ENCODE measurements at places on chromosomes 11 and 22. TPM values are rescaled to one million over a fixed set of nuclear protein-coding genes. Genes with fewer than 3 reads are reported as not detected.

GRCh38 chr11:113447621-113448315, 27.4 kb downstream of the DRD2 start:
- no peak for DNase-seq

GRCh38 chr22:50303848-50304527, 3.5 kb downstream of the PLXNB2 start:
- peak; percentile 62 for DNase-seq

GRCh38 chr22:28477556-28477955, 202.1 kb downstream of the TTC28 start:
- no peak for DNase-seq

DNA sequence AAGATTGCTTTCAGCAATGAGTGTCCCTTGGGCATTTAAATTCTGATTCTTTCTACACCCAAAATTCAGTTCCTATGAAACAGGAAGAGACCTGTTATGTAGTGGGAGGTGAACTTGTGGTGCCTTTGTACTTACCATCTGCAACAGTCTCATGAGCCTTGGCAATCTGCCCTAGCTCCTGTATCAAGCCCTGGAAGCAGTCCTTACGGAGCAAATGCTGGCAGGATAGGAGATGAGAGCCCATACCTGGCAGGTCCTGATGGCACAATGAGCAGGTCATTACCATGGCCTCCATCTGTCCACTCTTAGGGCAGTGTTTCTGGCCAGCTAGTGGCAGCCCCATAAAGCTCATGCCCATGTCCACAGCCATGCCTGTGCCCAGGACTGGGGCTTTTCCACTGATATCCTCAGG, 10.8 kb downstream of the TRIM66 start:
- DNase-seq, result no peak

The PATE4 gene
- not detected for total RNA-seq

- DNase-seq, result no peak
These were observed 686.9 kb downstream of the NTM start for GRCh38 chr11:132057266-132057665.

DNA sequence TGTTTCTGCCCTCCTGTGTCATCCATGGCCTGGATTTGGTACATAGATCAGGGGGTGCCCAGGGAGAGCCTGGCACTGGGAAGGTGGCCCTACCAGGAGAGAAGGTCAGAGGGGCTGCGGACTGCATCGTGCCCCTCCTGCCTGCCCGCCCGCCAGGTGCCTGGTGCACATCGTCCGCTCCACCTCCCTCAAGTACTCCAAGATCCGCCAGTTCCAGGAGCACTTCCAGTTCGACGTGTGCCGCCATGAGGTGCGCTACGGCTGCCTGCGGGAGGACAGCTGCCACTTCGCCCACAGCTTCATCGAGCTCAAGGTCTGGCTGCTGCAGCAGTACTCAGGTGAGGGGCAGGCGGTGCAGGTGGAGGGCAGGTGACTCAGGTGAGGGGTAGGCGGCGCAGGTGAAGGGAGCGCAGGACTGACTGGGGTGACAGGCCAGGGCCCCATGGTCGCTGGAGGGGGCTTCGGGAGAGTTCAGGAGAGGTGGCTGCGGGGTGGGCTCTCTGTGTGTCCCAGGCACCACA, 32.7 kb upstream of the TEF start:
- DNase-seq, result no peak

DNA sequence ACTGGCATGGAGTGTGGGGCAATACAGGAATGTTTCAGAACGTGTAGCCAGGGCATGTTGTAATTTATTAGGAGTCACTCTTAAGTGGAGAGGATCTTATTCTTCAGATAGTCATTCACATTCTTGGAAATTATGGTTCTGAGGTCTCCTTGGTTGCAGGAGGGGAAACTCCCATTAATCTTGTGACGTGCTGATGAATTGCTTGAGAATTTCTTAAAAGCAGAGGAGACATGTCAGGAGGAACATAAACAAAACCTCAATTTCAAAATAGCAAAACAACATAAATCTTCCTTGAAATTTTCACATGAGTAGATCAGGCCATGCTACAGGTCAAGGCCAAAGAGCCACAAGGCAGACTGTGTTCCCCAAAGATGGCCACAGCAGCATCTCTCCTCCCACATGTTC, 50.4 kb downstream of the ADM start:
- DNase-seq, result no peak

GRCh38 chr11:8252946-8253345, 10.7 kb downstream of the LMO1 start:
- peak; percentile 15 for DNase-seq

The TPP1 gene
- total RNA-seq, result 79.2 TPM

DNA sequence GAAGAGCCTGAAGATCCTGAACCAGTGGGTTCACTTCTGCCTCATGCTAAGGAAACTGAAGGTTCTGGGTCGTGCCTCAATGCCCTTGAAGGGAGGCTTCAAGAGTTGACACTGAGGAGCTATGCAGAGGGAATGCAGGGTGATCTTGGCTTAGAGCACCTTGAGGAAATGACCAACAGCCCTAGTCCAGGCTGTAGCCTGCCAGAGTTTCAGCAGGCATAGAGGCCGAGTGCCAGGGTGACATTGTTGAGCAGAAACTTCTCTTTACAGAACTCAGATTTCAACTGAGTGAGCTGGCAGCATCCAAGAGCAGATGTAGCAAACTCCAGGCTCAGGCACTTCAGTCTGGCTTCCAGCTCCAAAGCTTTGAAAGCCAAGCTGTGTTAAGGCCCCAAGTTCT, 23.1 kb upstream of the CAPRIN1 start:
- no peak for DNase-seq

DNA sequence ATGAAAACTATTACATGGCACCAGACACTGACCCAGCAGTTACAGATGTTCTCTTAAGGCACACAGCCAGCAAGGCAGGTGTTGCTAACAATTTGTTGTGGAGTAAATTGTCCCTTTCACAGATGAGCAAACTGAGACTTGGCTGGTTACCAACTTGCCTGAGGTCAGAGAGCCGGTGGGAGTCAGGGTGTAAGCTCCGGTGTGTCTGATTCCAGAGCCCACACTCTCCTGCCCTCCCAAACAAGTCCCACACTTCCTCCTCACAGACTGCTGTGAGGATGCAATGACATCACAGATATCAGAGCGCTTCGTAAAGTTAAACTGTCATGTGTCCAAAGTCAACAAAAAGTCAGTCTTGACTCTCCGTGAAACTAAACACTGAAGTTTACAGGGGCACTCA, 12.5 kb downstream of the GDPD5 start:
- DNase-seq, result no peak

DNA sequence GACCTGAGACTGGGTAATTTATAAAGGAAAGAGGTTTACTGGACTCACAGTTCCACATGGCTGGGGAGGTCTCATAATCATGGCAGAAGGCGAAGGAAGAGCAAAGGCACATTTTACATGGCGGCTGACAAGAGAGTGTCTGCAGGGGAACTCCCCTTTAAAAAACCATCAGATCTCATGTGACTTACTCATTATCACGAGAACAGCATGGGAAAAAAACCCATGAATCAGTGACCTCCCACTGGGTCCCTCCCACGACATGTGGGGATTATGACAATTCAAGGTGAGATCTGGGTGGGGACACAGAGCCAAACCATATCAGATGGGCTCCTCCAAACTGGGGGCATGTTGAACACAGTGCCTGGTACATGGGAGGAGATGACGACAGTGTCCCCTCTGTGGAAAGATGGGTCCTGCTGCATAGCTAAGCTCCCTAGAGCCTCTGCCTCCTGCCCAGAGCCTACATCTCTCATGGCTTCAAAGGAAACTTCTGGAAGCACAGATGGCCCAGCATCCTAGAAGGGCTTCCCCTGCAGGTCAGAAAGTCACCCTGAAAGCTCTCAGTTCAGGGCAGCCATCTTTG, 46.1 kb downstream of the MYEOV start:
- DNase-seq, result no peak

The OR6A2 gene
- 0.70 TPM for total RNA-seq

DNA sequence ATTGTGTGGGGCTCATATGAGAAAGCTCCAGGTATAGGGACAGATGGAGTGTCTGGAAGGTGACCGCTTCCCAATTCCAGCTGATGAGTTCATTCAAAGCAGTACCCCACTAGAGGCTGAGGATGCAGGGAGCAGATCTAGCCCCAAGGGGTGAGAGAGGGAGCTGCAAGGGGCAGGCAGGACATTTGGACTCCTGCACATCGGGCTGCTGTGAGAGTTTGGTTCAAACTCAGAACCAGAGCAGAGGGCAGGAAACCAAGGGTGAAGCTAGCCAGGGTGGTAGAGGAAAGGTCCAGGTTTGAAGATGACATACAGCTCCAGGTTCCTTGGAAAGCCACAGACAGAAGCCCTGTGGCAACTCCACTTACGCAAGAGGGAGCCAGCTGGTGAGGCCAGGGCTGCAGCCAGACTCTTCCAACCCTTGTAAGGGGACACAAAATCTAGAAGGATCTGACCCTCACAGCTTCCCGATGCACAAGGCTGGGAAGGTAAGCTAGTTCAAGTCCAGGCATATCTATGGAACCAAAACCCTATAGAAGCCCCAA, 1.9 kb downstream of the CSNK2A3 start:
- no peak for DNase-seq

The MS4A2 gene
- total RNA-seq, result 3.3 TPM

The LRRN4CL gene
- 11.6 TPM for total RNA-seq

The OR52I2 gene
- not detected for total RNA-seq

- no peak for DNase-seq
These were observed 832 bp upstream of the NAP1L4 start for GRCh38 chr11:2992997-2993325.

The NELL1 gene
- total RNA-seq, result not detected

- no peak for DNase-seq
These were observed 2.0 kb downstream of the CSRP3 start for GRCh38 chr11:19199771-19200170.

- no peak for DNase-seq
These were observed 728 bp upstream of the POGLUT3 start for GRCh38 chr11:108498816-108499408.

GRCh38 chr11:75782540-75783263, 14.1 kb downstream of the DGAT2 start:
- no peak for DNase-seq

GRCh38 chr22:44164031-44164430, 16.7 kb upstream of the PARVG start:
- DNase-seq, result no peak

DNA sequence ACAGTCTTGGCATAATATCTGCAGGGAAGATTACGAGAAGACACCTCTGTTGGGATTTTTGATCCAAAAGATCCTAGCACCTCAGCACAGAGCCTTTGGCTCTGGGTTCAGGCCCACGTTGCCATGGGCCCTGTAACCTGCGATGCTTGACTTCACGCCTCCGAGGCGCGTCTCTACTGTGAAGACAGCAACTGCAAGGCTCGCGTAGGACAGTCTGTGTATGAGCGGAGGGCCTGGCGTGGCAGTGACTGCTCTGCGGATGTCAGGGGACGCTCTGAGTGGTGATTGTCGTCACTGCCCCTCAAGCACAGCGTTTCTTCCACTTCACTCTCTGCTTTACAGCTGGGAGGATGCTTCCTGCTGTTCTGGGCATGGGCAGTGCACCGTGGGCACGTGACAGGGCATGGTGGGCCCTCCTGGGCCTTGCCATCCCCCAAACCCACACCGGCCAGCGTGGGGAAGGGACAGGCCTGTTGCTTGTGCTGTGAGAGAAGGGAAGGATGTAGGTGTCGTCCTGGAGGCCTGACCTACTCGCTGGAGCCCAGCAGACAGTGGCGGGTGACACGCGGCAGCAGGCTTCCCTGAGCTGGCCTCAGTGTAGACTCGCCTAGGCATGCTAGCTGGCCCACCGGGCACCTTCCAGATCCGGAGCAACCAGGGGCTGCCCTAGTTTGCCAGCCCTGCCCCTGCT, 26.5 kb downstream of the GLB1L2 start:
- DNase-seq, result no peak

DNA sequence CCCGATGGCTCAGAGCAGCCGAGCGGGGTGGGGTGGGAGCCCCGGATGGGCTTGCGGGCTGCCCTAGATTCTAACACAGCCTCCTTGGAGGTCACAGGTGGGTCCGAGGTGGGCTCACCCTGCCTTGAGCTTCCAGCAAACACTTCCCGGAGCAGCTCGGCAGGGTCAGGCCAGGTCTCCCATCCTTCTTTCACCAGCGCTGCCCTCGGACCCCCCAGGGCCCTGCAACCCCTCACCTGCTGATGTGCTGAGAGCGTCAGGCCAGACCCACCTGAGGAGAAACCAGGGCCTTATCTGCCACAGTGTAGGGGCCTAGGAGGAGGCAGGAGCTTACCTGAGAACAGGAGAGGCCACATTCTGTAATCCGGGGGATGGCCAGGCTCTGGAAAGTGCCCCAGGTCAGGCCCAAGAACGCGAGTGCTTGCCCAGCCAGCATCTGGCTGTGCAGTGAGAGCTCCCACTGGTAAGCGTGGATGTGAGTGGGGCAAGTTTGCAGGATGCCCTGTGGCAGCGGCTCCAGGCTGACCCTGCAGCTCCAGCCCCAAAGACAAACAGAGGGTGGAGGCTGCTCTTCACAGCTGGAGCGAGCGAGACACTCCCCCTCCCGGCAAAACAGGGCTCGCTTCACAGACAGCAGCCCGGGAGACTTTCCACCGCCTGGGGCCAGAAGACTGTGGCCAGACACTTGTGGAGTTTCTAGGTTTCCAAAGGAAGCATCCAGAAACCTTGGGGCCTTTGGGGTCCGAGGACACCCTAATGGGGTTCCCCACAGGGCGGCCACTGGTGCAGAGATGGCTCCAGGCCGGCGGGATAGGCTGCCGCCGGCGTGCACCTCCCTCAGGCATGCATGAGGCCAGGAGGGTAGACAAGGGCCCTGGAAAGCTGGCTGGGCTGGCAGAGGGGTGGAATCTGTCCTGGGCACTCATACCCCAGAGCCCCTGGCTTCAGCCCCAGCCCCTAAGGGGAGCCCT, at the start of gene IL17REL:
Gene IL17REL, minus strand, starts transcription at position 555 of the 971 bp plus-strand sequence. Its CDS starts 119 bp downstream, at position 436.
- no peak for DNase-seq

The OR52E5 gene
- total RNA-seq, result not detected

The IL10RA gene
- 24.8 TPM for total RNA-seq

The CCDC116 gene
- total RNA-seq, result 0.80 TPM

DNA sequence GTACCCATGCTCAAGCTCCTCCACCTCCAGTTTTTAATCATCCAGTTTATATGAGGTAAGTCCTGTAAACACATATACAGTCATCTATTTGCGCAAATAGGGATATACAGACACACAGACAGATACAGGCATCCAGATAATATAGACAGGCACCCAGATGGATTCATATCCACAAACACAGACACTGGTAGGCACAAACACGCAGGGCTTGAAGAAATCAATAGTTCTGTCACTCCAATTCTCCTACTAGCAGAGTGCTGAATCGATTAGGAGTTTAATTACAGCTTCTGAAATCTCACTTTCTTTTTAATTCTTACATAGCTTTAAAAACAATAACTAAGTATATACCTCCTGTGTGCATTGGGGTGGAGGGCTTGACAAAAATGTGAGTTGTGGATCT, 56.0 kb downstream of the INSC start:
- no peak for DNase-seq

GRCh38 chr11:60966890-60967289, 4.6 kb upstream of the CD6 start:
- DNase-seq, result no peak

- no peak for DNase-seq
These were observed 1.7 kb upstream of the LRRC4C start for GRCh38 chr11:41461057-41461681.

- no peak for DNase-seq
These were observed 60.3 kb downstream of the ANO1 start for GRCh38 chr11:70138403-70138802.

Measured in Peyer's patch (tissue), 4 donors.